ENCODE measurements at places on chromosomes 12 and 14.

GRCh38 chr14:50798048-50798421 lies 32.9 kb downstream of the NIN start:
- no peak for DNase-seq

GRCh38 chr12:57543581-57543980 lies 3.4 kb downstream of the DCTN2 start:
- peak; percentile 29 for DNase-seq

- no peak for DNase-seq
Measured at GRCh38 chr14:55532645-55533344, 47.2 kb upstream of the KTN1 start.

DNA sequence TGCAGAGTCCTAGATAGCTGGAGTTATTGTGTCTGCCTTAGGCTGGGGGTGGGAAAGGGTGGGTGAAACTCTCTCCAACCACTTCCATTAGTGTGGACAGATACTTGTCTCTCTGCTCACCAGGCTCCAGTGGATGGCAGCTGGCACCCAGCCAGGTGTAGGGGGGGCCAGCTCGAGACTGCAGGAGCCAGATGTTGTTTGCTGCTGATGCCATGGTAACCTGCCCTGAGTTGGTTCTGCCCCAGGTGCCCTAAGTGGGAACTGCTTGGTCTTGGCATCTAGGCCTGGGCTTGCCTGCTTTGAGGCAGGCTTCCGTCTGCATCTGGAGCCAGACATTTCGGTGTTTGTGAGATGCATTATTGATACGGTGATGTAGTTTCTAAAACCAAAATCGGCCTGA lies 82.2 kb downstream of the ADCK1 start:
- no peak for DNase-seq

DNA sequence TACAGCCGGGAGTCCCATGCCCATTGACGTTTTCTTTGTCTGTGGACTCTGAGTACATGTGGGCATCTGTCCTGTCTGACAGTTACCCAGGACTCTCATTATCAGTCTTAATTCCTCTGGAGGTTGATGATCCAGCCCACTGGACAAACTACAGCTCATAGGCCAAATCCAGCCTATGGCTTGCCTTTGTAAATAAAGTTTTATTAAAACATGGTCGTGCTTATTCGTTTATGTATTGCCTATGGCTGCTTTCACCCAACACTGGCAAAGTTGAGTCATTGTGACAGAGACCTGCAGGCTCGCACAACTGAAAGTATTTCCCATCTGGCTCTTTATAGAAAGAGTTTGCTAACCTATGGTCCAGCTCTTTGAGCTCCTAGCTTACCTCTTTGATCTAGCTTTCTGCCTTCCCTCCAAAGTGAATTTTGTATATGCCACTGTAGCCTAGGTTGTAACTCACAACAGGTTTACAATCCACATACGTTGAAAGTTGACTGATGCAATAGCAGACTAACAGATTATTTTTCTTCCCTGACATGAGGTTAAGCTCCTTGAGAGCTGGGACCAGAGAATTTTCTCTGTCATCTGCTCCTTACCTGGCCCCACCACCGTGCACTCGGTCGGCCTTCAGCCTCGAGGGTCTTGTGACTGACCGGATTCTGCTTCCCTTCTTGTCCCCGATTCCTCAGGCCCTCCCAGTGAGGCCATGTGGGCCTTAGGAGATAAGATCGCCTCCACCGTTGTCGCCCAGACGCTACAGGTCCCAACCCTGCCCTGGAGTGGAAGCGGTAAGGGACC lies 57.3 kb downstream of the ACACB start:
- DNase-seq = no peak

DNA sequence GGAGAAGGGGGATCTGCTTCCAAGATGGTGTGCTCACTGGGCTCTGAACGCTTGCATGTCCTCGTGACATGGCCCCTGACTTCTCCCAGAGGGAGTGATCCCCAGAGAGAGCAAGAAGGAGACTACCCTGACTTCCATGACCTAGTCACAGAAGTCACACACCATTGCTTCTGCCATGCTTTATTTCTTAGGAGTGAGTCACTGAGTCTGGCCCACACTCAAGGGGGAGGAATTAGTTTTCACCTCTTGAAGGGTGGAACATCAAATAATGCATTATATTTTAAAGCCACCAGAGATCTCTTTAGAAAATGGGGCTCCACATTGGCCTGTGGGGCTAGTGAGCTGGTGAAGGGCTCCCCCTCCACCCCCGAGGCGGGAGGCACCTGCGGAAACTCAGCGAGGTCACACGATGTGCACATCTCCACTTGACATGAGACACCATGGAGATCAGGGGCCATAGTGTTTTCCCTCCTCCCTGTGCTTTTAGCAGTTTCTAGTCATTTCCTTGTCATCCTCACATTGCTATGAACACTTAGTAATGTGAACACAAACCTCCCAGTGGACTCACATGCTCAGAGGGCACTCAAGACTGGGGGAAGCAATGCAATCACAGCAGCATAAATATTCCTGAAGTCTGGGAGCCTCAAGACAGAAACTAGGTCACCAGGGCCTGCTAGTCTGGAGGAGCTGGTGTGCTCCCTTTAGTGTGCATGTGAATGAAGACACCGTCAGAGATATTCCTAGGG lies 87.4 kb upstream of the FZD10 start:
- no peak for DNase-seq
